ENCODE measurements at places on chromosomes 5 and 9. TPM values are rescaled to one million over a fixed set of nuclear protein-coding genes. Genes with fewer than 3 reads are reported as not detected.

ABCA2 gene
- 2.5 TPM for polyA plus RNA-seq

HAPLN1 gene
- polyA plus RNA-seq, result not detected

PCDHB8 gene
- polyA plus RNA-seq, result not detected

RNF180 gene
- not detected for polyA plus RNA-seq

SPEF2 gene
- polyA plus RNA-seq, result 5.5 TPM

STPG3 gene
- polyA plus RNA-seq, result not detected

FOXD1 gene
- polyA plus RNA-seq, result not detected

TUSC1 gene
- polyA plus RNA-seq, result 0.48 TPM

NSMF gene
- polyA plus RNA-seq, result 21.4 TPM

SLC9A3 gene
- polyA plus RNA-seq, result 3.4 TPM
